GM13976 (cell line): ENCODE measurements at places on chromosomes 6 and 20.

DNA sequence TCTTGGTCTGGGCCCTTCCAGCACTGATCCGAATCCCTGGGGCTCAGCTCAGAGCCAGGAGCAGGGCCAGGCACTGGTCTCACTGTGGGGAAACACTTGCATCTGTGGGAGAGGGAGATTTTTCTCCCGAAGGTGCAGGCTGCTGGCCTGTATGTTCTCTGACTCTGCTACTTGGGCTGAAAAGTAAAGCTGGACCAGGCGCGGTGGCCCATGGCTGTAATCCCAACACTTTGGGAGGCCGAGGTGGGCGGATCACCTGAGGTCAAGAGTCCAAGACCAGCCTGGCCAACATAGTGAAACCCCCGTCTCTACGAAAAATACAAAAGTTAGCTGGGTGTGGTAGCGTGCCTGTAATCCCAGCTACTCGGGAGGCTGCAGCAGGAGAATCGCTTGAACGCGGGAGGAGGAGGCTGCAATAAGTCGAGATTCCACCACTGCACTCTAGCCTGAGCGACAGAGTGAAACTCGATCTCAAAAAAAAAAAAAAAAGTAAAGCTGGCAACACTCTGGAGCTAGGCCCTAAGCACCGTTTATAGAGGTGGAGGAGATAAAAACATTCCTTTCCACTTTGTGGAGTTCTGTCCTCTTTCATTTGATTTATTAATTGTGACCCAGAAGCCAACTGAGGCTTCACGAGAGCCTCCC lies 41.7 kb downstream of the JPH2 start:
- no peak for DNase-seq

DNA sequence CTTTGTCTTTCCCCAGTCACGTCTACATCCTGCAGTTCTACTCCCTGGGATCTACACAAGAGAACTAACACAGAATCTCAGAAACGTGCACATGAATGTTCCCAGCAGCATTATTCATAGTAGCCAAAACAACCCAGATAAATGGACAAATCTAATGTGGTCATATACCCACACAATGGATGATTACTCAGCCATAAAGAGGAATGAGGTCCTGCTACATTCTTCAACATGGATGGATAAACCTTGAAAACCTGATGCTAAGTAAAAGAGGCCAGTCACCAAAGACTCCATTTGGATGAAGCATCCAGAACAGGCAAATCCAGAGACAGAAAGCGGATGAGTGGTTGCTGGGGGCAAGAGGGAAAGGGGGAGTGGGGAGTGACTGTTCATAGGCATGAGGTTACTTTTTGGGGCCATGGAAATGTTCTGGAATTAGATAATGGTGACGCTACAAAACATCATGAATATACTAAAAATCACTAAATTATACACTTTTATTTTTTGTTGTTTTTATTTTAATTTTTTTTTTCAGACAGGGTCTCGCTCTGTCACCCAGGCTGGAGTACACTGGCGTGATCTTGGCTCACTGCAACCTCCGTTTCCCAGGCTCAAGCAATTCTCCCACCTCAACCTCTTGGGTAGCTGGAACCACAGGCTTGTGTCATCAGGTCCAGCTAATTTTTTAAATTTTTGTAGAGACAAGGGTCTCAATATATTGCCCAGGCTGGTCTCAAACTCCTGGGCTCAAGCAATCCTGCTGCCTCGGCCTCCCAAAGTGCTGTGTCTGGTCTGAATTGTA lies 50.8 kb upstream of the DSN1 start:
- DNase-seq, result no peak

DNA sequence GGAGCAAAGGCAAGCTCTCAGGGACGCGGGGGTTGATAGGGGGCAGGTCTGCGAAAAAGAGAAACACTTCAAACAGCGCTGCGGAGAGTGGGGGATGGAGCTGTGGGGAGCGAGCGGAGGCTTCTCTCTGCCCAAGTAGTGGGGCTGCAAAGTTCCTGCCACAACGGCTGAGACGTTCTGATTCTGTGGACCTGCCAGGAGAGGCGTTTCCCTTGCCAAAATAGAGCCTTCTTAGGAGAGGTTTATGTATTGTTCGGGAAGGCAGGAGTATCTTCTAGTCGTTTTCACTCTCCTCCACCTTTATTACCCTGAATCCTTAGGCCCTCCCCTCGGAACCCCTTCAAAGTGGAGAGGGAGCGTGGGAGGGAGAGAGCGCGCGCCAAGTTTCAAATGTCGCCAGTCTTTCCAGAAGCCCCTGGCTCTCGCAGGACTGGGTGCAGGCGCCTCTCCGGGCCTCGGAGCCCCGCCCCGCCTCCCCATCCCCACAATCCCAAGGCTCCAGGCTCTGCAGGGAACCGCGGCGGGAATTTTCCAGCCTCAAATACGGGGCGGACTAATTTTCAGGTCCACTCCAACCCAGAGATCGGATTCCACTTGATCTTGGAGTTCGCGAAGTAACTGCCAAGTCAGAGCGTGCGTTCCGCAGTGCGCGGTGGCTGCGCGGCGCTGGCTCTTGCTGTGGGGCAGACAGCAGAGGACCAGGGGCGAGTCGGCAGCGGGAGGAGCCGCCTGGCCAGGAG lies 10.0 kb upstream of the POU3F2 start:
- peak; percentile 16 for DNase-seq

DNA sequence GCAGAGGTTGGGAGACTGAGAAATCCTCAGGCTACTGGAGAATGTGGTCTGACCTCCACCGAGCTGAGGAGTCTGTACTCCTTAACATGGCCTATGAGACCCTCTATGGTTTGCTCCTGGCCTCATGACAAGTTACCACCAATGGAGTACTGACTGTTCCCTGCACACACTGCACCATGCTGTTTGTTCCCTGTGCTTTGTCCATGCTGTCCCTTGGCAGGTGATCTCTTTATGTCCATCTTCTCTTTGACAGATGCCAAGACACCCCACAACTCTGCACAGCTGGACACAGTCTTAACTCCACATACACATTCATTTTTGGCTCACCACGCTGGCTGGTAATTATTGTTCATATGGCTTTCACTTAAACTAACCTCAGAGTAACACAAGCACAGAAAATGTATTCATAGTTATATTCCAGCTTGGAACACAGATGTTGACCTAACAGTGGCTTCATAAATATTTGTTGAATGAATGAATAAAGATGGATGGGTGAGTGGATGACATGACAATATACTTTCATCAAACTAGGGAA lies 258.0 kb downstream of the ATXN1 start:
- no peak for DNase-seq

DNA sequence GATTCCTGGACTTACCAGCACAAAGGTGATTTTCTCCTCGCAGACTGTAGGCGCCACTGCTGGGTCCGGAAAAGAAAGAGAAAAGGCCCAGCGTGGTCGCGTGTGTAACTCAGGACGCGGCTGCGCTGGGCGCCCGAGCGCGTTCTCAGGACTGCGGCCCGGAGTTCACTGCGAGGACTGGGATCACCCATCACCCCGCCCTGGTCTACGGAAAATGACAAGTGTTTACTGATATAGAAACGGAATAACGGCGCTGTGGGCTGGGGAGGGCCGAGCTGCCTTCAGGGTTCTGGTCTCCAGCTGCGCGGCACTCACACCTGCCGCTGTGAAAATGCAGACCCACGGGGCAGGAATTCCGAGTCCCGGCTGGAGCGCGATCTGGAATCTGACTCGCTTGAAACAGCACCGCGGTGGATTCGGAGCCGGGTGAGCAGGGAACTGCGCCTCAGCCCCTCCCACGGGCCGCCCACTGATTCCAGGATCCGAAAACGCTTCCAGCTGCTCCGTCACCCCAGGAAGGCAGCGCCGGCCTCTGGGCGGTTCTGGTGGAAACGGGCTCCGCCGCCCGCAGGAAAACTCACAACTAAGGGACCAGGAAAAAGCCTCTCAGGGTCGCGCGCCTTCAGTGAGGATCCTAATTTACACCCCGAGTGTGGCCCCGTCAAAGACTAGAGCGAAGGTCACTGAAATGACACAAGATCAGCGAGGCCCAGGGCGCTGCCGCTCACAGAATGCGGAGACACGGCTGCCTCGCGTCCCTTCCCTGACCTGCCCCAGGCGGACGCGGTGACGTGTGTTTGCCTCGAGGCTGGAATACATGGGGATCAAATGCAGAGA lies 34.5 kb downstream of the HLA-A start:
- peak; percentile 81 for DNase-seq

- DNase-seq, result no peak
These were observed 2.3 kb downstream of the CCND3 start for GRCh38 chr6:41939176-41939847.

DNA sequence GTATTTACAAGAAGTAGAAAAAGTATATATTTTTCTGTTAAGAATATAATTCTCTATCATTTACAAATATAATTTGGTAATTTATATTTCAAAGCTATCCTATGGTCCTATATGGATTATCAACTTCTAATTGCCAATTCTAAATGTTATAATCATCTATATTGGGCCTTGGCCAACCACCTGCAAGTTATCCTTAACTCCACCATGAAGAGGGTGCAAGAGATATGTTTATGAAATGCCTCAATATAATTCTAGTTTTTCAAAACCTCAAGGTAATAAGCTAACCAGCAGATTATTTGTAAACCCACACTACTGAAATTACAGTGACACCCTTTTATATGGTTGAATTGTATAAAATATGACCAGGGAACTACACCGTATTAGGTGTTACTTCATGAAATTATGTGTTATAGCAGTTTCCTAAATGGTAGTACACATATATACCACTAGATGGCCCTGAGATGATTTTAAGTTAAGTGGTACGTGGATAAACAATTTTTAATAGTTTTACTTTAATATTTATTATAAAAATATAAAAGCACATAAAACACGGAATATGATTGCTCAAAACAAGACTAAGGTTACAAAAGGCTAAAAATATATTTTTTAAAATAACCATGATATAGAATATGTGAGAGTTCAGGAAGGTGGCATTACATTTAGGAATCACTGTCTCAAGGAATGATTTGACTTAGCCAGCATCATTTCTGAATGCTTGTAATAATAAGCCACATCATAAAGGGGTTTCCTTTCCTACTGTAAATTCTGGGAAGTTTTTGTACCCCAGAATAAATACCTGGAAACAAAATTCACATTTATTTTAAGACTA lies 9.8 kb upstream of the PNISR start:
- DNase-seq, result peak; percentile 20

DNA sequence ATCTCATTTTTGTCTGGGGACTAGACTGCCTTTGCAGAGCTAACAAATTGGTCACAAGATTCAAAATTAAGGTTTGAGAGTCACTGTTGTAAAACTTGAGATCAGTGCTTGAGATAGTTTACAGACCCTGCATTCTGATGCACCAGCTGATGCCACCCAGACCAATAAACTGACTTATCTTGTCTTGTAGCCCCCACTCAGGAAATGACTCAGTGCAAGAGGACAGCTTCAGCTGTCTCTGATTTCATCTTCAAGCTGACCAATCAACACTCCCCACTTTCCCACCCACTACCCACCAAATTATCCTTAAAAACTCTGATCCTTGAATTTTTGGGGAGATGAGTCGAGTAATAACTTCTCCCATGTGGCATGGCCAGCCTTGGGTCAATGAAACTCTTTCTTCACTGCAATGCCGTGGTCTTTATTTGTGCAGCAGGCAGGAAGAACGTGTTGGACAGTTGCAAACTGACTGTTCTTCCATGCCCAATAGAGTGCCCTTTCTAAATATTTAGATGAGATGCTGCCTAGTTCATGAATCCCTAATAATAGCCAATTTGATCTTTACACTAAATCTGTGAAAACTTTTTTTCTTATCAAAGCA lies 48.3 kb upstream of the PROKR2 start:
- no peak for DNase-seq

DNA sequence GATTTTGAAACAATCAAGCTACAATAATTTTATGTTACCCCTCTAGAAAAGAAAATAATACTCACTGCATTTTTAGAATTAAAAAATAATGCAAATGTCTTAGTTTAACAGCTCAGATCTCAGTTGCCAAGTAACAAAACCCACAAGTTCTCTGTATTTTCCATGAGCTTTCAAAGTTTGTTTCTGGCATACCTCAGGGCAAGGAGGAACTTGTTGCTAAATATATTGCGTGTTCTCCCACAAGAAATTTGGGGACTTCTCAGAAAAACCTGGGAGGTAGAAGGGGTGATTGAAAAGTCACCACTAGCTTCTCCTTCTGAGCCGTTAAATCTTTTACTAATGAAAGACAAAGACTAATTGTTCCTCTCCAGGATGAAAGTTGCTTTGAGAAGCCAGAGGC lies 236.8 kb upstream of the MARCKS start:
- DNase-seq, result no peak

DNA sequence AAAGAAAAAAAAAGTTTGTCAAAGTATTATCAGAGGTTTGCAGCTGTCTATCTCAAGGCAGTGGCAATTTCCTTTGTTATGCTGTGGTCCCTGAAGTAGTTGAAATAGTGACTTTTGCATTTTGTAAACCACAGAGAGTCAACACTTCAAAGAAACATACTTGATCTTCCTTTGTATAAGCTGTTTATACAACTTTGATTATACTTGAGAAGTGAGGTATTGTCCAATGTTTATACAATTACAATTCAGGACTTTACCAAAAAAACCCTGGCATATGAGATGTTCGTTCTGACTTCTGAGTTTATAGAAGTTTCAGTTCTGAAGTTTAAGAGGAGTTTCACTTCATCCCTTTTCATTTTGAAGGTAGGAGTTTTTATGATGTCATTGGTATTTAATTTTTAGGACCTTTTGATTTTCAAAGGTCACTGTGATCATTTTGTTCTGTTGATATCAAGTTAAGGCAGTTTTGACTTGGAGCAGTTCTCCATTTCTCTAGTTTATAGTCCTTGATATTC lies 4.0 kb downstream of the STK4 start:
- DNase-seq, result no peak

DNA sequence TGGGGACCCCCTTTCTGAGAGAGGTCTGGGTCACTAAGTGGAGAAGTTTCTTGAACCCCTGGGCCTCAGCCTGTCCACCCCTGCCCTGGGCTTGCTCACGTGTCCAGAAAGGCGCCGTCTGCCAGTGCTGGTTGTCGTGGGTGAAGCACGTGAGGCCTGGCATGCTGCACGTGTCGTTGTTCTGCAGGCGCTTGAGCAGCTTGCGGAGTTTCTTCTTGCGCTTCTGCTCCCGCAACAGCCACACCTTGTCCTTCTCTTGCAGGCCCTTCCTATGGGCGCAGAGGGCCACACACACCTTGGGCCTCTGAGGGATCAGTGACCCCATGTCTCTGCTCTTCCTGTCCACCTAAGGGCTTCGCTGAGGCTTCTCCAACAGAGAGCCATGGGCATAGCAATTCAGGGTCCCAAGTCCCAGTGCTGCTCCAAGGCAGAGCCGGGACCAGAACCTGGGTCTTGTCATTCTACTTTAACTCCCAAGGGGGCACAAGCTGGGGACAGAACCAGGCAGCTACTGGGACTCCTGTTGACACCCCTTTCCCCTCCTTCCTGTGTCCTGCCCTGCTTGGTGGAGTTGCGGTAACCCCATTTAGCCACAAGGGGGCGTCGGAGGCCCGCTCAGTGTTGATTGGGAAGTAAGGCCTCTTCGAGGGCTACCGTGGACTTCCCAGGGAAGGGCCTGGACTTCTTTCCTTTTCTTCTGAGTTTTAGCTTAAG lies 121.8 kb downstream of the SULF2 start:
- peak; percentile 88 for DNase-seq

DNA sequence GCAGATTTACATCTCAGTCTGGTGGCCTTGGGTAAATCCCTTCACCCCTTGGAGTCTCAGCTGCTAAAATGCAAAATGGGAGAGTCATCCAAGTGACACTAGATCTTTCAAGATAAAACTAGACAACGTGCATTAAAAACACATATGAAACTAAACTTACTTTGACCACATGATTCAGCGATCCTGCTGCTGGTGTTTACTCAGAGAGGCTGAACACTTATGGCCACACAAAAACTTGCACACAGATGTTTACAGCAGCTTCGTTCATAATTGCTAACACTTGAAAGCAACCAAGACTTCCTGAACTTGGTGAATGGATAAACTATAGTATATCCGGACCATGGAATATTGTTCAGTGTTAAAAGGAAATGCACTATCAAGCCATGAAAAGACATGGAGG lies 55.3 kb upstream of the GPR6 start:
- DNase-seq, result no peak
